ENCODE measurements at places on chromosomes 11 and 22.

DNA sequence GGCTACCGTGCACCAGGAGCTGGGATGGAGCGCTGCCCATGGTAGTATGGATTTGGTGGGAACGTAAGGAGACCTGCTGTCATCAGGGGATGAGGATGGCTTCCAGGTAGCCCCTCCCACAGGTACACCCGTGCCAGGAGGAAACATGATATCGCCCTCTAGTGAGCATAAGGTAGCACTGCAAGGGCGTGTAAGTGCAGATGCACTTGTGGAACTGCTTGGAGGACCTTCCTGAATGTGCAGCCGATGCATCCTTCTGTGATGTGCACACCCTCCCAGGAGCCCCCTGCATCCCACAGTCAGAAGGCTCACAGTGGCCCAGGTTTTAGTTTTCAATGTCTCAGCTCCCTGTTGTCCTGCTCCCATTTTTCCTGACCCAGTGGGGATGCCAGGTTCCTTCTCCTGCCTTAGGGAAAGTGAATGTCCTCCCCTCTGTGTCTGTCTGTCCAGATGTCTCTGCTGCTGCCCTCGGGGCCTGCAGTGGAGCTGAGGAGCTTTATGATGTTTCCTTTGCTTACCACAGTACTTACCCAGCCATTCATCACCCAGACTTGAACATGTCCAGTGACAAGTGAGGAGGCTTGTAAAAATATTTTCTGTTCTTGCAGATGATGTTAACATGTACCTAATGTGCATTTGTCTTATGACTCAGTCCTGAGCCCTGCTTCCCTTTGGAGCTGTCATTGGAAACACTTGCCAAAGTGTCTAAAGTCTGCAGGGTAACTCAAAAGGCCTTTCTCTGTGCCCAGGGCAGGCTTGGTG is 49.2 kb downstream of the DBX1 start:
- peak; percentile 99 for DNase-seq

- no peak for DNase-seq
These were observed 6.4 kb downstream of the CD6 start for GRCh38 chr11:60977836-60978235.

DNA sequence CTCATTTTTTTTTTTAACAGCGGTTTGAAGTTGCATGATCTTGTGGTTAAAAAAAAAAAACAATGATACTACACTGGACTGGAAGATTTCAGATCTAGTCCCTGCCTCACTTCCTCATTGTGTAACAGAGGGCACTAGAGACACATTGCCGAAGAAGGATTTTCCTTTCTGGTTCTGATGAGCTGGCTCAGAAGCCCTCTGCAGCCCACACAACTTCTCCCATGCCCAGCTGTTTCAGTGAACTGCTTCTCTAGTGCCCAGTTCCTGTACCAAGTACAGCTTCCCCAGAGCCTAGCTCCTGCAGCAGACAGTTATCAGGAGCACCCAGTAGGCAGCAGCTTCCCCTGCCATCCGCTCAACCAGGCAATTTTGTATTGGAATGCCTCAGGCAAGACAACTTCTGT is 29.5 kb upstream of the ANO5 start:
- no peak for DNase-seq

DNA sequence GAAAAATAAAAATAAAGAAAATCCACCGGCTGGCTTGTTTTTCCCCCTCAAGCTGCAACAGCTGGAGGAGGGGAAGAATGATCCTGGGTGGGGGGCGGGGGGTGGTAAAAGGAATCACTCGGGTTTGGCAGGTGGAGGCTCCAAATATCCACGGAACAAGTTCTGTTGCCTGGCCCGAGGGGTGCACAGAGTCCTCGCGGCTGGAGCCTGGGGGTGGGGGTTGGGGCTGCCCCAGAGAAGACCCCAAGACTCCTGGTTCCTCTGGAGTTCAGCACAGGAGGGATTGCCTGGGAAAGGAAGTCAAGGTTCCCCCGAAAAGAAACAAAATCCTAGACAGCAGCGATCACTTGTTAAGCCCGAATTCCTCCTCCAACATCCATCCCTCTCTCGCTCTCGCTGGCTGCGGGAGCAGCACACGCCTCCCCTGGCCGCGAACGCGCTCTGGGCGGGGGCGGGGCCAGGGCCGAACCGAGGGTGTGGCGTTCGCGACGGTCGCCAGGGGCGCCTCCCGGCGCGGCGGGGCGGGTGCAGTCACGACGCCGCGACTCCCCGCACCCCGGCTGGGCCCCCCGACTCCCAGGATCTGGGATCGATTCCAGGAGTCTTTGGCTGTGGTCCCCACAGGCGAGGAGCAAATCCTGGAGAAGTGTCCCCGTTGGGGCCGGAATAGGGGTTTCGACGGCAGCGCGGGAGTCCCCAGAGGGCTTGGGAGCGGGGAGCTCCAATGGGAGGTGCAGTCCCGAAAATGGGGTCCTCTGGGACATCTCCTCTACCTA is at the start of gene KCNA4:
Gene KCNA4, minus strand, starts transcription at position 443 of the 776 bp plus-strand sequence. CDS start 4,352 bp downstream, outside the sequence.
- DNase-seq: no peak

Measured in EH (cell line).